NCI-H187 treated with DMSO at 0.1 percent for 48 hours (cell line): ENCODE measurements at places on chromosomes 1 and 21.

DNA sequence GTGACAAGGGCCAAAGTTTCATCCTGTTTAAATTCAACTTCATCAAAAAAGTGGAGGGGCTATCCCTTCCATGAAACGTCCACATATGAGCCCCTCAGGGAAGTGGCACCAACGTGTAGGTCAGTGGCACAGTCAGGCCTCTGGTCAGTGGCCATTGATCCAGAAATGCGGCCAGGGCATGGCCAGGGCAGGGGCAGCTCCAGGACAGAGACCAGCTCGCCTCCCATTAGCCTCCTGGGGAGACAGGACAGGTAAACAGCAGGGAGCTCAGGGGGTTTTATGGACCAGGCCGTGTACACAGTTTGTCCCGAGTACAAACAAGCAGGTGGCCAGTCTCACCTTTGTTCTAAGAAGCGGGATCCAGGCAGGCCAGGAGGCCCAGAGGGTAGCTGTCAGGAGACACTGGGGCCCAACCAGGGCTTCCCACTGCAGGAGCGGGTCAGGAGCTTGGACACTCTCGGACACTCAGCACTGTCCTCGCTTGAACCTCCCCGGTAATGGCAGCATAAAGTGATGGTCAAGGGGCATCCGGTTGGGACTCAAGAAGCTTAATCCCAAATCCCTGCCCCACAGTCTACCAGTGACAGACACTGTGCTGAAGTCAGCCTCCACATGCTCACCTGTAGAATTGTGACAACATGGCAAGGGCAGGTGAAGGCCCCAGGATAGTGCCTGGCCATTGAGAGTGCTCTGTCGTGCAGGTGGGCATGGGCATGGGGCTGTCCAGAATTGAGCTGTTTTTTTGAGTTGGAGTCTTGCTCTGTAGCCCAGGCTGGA is 144.1 kb upstream of the ERRFI1 start:
- DNase-seq, result no peak

DNA sequence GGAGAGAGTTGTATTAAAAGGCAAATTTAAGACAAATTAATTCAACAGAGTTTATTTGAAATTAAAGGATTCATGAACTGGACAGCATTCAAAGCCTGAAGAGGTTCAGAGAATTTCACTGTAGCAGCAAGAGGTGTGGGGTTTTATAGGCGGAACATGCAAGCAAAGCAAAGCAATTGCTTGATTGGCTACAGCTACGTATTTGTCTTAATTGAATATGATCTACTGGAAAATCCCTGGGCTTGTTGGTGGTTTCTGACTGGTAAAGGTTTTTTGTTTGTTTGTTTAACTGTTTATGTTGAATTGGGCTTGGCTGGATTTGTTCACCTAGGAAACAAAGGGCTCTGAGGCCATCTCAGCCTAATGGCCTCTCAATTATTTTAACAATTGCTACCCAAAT is 61.5 kb downstream of the KCNK1 start:
- DNase-seq, result no peak

- DNase-seq, result no peak
Measured at GRCh38 chr1:55538428-55538827, 323.3 kb upstream of the USP24 start.

DNA sequence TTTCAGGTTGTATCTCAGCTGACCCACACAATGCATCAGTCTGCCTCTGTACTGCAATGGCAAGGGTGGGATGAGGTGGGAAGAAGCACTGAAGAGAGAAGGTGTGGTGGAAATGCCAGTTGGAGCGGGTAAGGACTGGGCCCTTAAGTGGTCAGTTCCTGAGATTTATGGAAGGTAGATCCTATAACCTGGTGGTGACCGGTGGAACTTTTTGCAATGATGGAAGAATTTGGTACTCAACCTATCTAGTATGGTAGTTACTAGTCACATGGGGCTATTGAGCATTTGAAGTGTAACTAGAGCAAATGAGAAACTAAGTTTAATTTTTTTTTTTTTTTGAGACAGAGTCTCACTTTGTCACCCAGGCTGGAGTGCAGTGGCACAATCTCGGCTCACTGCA is 8.2 kb upstream of the HPCAL4 start:
- no peak for DNase-seq

DNA sequence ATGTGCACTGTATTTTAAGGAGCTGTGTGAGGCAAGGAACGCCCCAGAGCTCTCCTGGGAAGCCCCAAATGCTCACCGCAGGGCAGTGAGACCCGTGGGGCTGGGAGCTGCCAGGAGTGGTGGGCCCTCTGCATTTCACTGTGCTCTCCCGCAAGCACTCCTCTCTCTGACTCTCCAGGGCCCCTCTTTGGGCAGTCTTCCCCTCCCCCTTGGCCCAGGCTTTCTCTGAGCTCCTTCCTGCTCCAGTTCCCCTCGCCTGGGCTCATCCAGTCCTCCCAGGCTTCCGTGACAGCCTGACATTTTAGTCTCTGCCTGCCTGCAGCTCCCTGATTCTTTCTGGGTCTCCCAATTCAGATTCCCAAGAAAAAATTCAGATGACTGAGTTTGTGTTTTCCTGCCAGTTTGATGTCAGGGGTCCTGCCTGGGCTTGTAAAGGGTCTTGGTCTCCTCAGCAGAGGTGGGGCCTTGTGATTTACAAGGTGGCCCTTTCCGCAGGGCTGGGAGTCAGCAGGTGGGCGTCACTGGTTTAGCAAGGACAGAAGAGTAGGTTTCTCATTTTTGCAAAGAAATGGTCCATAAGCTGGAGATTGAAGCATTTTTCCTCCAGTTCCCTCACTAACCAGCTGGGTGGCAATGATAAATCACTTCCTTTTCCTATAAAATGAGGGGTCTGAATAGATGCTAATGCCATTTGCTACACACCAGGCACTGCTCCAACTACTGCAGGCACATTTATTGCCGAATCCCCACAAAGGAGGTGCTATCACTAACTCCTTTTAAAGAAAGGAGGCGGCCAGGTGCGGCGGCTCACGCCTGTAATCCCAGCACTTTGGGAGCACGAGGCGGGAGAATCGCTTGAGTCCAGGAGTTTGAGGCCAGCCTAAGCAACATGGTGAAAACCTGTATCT is 1.9 kb upstream of the CA6 start:
- DNase-seq, result no peak

GRCh38 chr1:42784547-42784945 is 245 bp upstream of the TMEM269 start:
- no peak for DNase-seq

- DNase-seq, result no peak
Measured at GRCh38 chr1:5110508-5110907, 456.1 kb downstream of the AJAP1 start.

GRCh38 chr1:64955097-64956009 is 11.0 kb downstream of the JAK1 start:
- DNase-seq, result no peak

- no peak for DNase-seq
Measured at GRCh38 chr1:61387829-61388228, 305.5 kb downstream of the NFIA start.

DNA sequence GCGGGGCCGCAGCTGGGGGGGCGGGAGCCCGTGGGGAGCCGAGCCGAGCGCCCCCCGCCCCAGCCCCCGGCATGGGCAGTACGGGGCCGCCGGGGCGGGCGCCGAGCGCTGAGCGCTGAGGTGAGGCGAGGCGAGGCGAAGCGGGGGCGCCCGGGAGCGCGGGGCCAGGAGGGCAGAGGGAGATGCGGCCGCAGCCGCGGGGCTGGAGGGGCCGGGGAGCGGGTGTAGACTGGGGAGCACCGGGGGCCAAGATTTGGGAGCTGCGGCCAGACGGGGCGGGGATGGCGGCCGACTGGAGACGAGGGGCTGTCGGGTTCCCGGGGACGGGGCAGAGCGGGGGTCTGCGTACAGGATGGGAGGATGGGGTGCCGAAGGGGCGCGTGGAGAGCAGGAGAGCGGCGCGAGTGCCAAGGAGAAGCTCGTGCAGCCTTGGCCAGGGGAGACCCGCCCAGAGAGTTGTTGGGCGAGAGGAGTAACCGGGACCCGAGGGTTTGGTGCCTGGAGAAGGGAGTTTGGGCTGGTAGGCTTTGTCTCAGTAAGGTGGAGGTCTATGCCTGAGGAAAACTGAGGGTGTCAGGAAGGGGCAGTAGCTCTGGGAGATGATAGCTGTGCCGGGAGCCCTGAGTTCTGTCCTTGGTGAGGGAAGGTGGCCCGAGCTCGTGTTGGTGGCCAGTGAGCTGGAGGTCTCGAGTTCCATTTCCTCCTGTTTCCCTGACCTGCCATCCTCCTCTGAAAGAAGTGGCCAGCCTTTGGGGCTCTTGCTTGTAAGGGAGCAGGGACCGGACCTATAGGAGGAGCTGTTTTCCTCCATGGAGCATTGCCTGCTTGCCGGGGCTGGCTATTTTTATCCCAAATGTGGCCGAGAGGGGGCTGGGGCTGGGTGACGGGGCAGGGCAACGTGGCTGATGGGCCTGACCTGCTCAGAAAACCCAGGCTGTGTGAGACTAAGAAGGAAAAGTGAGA is 539 bp downstream of the ATP8B2 start:
- no peak for DNase-seq

DNA sequence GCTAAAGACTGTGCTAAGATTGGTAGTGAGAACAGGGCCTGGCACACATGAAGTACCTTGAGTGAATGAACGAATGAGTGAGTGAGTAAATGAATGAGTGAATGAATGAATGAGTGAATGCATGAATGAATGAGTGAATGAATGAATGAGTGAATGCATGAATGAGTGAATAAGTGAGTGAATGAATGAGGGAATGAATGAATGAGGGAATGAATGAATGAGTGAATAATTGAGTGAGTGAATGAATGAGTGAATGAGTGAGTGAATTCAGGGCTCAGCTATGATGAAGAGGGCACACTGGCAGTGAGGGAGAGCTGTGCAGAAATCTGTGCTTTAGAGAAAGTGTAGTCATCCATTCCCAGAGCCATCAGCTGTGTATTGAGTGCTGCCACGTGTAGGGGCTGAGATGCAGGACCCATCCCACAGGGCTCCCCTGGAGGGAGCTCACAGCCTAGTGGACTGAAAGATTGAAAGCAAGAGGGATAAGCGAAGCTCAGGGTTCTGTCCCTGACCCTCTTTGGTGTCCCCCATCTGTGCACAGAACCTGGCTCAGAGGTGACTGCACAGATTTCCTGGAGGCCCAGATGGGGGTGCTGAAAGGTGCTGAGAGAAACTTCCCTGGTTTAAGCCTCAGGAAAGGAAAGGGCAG is 217.9 kb upstream of the VAMP3 start:
- DNase-seq, result no peak

DNA sequence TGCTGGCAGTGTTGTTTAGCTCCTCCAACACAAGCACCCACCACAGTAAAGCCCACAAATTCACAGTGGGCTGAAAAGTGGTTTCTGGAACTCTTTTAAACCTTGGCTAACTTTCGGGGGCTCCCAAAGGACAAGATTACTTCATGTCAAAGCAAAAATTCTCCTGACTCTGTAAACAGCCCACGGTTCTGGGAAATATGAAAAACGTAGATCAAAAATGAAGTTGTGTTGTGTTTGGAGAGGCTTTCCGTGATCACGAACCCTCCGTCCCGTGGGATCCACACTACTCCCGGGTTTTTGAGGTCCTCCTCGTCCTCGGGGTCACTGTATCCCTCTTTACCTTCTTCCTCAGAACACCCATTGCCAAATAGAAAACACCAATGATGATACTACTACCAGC is 159.0 kb upstream of the RUNX1 start:
- DNase-seq, result no peak

DNA sequence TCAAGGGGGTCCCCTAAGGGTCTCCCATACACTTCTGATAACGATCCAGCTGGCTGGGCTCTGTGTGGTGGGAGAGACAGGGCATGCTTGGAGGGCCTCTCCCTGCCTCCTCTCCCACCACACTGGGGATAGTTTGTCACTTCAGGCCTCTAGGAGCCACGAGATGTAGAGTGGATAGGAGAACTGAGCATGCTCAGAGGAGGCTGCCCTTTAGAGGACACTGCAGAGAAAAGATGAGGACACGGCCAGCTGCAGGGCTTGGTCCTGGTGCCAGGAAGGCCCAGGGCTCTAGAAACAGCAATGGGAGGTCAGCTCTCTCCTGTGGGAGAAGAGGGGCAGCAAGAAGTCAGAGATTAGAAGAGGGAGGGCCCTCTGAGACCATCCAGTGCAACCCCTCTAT is 25.7 kb downstream of the SLC9A1 start:
- DNase-seq, result no peak

GRCh38 chr1:235206533-235207208 is 45.6 kb upstream of the RBM34 start:
- DNase-seq, result no peak

- DNase-seq, result no peak
Measured at GRCh38 chr1:209073879-209074278, 509.6 kb upstream of the CAMK1G start.

GRCh38 chr1:61692155-61692800 is 32.7 kb downstream of the TM2D1 start:
- DNase-seq, result no peak

GRCh38 chr1:157249326-157249725 is 111.1 kb upstream of the ETV3 start:
- no peak for DNase-seq

GRCh38 chr1:110123224-110123623 is 11.0 kb downstream of the UBL4B start:
- no peak for DNase-seq

DNA sequence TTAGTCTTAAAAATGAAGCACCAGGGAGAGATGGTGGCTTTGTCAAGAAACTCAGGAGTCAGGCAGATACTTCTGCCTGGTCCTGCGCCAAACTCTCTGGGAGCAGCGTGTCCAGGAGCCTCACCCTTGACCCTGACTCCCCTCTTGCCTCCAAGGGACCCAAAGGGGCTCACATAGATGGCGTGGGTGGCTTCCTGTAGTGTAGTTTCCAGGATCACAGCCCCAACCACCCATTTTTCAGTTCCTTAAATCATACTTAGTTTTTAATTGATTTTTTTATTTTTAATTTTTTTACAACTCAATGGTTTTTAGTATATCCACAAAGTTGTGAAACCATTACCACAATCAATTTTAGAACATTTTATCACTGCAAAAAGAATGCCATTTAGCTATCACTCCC is 107.7 kb upstream of the IGSF21 start:
- no peak for DNase-seq

GRCh38 chr1:218742467-218743262 is 397.5 kb downstream of the TGFB2 start:
- DNase-seq, result no peak

- DNase-seq, result no peak
Measured at GRCh38 chr1:64748222-64748621, 3.3 kb downstream of the RAVER2 start.

DNA sequence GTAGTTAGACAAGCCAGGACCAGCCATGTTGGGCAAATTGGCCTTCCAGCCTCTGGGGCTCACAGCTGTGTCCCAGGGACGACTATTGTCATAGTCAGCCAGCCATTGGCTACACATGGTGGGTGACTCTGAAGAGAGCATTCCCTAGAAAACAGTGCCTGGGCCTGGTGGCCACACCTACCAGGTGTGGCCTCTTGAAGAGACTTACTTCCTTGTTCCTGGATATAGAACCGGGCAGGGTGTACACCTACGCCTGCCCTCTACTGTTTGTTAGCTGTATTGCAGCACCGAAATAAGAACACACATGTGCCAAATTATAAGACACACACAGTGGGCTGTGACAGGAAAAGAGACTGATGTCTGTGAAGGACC is 134.6 kb upstream of the ARHGEF16 start:
- DNase-seq, result peak; percentile 7

- DNase-seq, result no peak
Measured at GRCh38 chr21:42258150-42258884, 39.4 kb downstream of the ABCG1 start.
